Fibroblast of upper back skin (primary cell): ENCODE measurements at places on chromosomes 4 and X.
A peak's percentile ranks its signal among the peaks of the same experiment; 100 is the strongest.

GRCh38 chr4:124943938-124944337 is 231.4 kb upstream of the ANKRD50 start:
- DNase-seq, result no peak

DNA sequence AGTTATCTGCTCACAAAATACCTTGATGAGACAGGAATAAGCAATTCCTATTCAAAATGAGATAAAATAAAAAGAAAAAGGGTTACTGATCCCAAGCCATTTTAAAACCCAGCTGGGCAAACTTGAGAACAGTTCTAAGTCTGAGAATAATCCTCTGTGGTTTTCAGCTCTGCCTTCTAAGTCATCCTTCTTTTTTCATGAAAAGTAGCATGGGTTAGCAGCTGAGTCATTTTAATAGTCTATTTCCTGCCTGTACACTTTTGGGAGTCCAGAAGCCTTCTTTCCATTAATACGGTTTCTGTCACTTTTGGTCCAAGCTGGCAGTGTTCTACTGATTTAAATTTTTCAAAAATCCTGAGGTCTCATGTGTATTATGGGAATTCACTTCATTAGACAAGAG is 374.3 kb downstream of the IQCM start:
- peak; percentile 68 for DNase-seq

GRCh38 chrX:2299871-2300270 is 200.9 kb downstream of the DHRSX start:
- peak; percentile 10 for DNase-seq

GRCh38 chr4:101237773-101238172 is 109.6 kb downstream of the PPP3CA start:
- DNase-seq, result no peak

- DNase-seq, result no peak
Observed at GRCh38 chr4:7190278-7190594, 2.1 kb upstream of the SORCS2 start.

GRCh38 chr4:92234393-92235176 is 69.2 kb upstream of the GRID2 start:
- DNase-seq, result peak; percentile 100

DNA sequence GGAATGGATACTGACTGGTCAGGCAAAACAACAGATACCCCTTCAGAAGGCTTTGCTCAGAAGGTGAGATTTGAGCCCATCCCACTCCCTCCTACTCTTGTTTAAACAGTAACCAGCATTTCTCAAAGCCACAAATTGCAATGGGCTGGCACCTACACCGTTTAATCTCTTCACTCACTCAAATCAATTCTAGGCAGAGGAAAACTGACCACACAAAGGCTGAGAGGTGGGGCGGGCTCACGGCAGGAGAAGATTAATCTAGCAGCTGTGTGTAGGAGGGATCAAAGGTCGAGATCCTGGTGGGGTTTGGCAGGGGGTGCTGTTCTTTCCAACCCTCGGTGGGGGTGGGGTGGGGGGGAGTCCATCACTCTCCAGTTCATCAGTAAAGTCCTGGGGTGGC is 622.4 kb downstream of the BCOR start:
- DNase-seq, result no peak

DNA sequence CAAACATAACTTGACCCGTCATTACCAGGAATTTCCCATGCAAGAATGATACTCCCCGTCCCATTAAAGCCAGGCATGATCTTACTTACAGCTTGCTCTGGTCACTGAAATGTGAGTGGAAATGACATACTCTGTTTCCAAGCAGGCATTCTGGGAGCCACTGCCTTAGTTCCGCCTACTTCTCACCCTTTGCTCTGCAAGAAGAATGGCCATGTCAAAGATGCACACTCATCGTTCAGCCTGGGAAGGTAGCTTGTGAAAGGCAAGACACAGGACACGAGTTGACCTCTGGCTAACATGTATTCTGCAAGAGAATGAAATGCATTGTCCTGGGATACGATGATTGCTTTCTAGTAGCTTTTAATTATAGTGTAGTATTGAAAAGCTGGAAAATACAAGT is 1144.4 kb downstream of the NLGN4X start:
- DNase-seq, result no peak

DNA sequence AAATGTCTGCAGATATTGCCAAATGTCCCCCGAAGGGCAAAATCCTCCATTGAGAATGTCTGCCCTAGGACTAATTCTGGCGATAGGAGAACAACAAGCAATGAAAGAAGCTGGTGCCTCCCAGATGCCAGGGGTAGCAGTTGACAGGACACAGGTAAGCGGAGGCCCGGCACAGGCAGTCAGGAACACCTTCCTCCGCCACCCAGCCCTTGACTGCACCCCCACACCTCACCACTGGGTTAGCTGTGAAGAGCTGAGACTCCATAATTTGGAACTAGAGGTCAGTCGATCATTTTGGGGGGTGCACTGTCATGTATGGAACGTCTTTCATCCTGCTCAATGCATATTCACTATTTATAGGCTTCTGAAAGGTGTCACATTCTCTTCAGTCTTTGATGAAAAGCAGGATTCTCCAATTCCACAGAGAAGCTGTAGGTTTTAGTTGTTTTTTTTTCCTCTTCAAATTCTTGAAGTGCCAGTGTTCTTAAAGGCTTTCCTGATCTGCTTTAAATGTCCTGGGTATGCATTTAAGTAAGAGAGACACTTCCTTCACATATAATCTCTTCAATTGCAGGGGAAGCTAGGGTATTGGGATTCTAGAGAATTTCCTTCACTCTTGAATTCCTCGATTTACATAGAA is 111.6 kb upstream of the ZFP42 start:
- DNase-seq, result no peak

DNA sequence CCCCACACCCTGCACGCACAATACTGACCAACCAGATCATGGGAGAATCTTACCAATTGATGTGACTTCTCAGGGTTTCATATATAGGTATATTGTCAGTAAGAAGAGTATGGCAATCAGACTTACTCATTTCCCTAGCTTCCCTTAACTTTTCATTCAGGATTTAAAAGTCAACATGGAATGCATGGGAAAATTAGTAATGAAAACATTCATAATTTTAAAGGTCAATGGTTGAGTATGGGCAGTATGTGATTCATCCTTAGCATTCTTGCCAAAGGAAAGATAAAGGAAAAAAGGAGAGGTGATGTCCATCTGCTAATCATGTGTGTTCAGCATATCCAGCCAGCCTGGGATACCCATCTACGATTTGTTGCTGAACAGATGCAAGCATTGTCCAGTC is 4.0 kb downstream of the DIPK2B start:
- DNase-seq, result peak; percentile 14

DNA sequence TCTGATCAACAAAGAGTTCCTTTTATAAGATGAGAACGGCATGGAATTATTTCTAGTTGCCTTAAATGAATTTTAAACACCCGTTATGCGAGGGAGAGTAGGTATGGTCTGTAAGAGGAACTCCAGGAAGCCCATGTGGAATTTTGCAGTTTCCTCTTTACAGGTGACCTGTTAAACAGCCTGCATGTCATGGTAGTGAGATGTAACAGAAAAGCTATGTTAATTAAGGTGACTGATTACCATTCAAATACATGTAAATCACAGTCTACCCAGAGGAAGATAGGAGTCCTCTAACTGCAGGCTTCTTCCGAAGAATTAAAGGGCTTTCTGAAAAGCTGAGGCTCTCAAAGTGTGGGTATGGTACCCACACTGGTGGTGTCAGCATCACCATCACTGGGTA is 163.6 kb downstream of the CBR4 start:
- no peak for DNase-seq

DNA sequence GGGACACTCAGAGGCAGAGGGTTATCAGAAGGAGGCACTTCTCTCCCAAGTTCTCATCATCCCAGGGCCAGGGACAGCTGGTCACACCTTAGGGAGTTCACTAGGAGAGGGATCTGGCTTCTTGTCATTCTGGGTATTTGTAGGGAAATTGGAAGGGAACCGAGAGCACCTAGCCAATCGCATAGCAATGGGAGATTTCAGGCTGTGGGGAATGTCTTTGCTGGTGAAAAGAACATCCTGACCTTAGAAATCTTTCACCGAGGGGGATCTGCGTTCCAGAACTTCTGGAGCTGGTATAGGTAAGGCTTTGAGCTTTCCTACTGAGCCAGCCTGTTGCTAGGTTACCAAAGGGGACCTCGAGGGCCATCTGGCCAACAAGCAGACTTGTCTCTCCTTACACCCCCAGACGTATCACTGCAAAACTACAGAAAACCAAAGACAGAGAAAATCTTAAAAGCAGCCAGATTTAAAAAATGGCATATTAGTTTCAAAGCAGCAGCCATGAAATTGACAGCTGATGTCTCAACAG is 6.8 kb downstream of the HTT-AS start:
- DNase-seq, result no peak

GRCh38 chr4:112287258-112287989 is 1.7 kb upstream of the TIFA start:
- DNase-seq, result no peak

- no peak for DNase-seq
Observed at GRCh38 chrX:150334100-150334499, 29.0 kb upstream of the MAMLD1 start.

GRCh38 chrX:104618106-104618895 is 52.3 kb downstream of the IL1RAPL2 start:
- no peak for DNase-seq

DNA sequence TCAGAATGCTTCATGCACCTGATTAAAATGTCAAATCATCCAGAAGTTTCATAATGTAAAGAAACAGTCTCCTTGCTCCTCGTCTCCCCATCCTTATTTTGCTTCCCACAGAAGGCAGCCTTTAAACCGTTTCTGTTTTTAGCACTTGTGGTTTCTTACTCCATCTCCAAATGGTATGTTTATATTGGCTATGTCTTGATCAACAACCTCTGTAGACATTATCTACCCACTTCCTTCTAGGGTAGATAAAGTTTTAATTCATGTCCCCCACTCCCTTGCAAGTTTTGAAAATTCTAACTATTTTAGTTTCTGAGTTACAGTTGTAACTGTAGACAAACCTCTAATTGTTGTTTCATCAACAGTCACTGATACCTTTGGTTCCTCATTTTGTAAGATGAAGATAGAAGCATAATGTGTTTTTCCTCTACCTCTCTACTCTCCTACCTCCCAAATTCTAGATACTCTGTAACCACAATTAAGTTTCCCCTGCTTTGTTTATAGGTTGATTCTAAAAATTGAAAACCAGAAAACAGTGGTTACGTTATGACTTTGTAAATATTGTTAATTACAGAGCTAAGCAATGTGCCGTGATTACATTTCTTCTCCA is 291.7 kb upstream of the GATB start:
- DNase-seq, result no peak

DNA sequence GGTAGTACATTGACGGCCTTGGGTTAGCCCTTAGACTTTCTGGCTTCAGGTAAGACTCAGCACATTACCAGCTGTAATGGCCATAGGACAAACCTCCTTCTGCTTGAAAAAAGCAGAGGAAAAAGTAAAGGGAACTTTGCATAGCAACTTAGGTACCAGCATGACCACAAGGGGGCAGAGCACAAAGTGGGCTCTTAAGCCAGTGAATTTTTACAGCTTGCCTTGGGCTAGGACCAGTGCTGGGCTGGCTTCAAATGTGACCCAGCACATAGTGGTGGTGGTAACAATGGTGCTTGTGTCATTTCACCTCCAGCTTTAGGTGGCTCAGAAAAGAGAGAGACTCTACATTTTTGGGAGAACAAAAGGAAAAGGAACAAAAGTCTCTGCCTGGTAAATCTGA is 66.1 kb downstream of the KLHL4 start:
- DNase-seq, result no peak

DNA sequence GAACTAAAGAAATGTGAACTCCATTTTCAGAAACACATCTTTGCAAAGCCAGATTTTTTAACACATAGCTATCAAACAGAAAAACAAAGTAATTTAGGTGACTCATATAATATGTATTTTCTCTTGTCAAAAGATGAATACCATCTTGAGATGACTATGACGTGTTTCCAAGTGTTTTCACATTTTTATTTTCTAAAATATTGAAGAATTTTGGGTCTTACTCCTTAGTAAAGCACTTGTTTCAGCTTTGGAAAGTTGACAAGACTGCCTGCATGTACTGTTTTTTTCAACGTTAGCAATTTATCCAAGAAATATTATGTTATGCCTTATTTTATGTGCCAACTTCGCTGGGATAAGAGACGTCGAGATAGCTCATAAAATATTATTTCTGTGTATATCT is 733.9 kb upstream of the EPHA5 start:
- peak; percentile 1 for DNase-seq

DNA sequence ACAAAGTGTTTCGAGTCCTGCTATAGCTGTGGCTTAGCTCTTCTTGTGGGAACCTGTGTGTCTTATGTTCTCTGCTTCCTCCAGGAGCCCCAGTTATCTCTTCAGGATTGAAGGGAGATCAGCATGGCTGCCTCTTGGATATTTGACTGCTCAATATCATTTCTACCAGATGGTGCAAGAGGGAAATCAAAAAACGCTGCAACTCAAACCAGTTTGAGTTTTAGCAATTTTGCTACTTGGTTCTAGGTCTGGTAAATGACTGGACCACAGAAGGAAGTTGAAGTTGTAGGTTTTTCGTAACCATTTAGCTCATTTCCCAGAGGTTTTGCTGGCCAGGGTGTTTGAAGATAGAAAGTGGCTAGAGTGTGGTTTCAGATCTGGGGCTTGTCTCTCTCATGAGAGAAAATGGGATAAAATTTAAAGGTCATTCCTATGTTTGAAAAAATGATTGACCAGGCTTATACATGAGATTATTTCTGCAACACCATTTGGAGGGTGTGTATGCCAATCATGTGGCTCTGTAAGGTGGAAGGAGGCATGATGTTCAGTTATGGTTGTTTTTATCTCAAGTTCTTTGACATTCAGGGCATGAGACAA is 210.4 kb downstream of the SPRY1 start:
- no peak for DNase-seq

GRCh38 chr4:151675411-151675971 is 85.3 kb downstream of the GATB start:
- no peak for DNase-seq

- no peak for DNase-seq
Observed at GRCh38 chr4:10048941-10049697, 27.8 kb upstream of the SLC2A9 start.

DNA sequence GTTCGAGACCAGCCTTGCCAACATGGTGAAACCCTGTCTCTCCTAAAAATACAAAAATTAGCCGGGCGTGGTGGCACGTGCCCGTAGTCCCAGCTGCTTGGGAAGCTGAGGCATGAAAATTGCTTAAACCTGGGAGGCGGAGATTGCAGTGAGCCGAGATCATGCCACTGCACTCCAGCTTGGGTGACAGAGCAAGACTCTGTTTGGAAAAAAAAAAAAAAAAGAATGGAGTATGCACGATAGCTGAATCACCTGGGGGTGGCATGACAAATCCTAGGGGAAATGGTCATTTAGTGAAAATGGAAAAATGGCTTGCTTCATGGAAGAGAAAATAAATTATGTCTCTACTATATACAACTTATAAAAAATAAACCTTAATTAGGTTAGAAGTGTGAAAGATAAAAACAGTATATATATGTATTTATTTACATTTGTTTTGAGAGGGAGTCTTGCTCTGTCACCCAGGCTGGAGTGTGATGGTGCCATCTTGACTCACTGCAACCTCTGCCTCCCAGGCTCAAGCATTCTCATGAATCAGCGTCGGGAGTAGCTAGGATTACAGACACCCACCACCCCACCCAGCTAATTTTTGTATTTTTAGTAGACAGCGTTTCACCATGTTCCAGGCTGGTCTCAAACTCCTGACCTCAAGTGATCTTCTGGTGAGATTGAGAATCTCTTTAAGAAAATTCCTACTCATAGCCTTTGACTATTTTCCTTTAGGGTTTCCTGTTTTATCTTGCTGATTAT is 19.3 kb upstream of the ING2 start:
- no peak for DNase-seq

- peak; percentile 77 for DNase-seq
Observed at GRCh38 chrX:134753718-134754008, 95.4 kb upstream of the PLAC1 start.
